ENCODE measurements at places on chromosomes 2 and 18. TPM values are rescaled to one million over a fixed set of nuclear protein-coding genes. Genes with fewer than 3 reads are reported as not detected.

Gene TCF23
- total RNA-seq = not detected

Gene SMC6
- 10.7 TPM for total RNA-seq

Gene GREB1
- 2.5 TPM for total RNA-seq

Gene FMNL2
- 17.8 TPM for total RNA-seq

Gene ASXL3
- 9.1 TPM for total RNA-seq
